H7 (cell line): ENCODE measurements at places on chromosomes 16 and 17. TPM values are rescaled to one million over a fixed set of nuclear protein-coding genes. Genes with fewer than 3 reads are reported as not detected.

- no peak for DNase-seq
Observed at GRCh38 chr16:12515746-12516145, 287.9 kb downstream of the CPPED1 start.

GRCh38 chr17:21772321-21772720 lies 80.0 kb downstream of the KCNJ18 start:
- DNase-seq = peak; percentile 2

DNA sequence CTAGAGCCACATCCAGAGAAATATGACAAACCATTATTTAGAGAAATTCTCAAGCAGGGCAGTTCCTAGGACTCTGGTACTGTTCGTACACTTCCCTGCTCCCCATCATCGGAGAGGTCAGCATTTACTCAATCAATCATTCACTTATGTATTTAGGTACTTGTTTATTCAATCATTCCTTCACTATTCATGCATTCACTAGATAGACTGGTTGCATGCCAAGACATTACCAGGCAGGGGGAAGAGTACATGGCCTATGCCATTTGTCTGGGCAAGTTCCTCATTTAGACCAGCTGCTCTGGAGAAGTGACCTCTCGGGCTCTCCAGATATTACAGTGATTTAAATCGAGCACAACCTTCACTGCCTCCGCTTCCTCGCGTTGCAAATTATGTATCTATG lies 603.4 kb downstream of the KCNJ2 start:
- no peak for DNase-seq

DNA sequence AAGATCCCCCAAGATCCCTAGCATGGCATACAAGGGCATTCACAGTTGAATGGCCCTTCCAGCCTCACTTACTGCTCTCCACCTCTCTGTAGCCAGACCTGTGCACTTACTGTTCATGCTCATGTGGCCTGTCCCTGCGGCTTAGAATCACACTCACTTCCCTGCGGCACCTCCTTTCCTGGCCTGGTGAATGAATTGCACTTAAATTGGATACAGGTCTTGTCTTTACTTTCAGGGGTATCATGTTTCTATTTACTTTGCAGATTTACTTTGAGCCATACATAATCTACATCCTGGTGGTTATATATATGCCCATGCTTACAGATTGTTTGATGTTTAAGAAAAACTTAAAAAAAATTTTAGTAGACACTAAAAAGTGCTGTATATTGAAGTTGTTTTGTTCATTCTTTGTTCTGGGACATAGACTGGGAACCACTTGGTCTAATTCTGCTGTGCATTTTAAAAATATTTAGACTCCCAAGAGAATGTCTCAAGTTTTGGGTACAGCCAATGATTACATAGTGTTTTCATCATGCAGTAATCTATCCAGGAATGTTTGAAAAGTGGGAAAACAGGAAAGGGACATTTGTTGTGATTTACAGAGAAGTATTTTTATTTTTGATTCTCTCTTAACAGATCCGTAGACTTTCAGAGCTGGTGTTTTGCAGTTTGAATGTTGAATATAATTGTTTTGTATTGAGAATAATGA lies 63.9 kb downstream of the NUP88 start:
- DNase-seq = no peak

DNA sequence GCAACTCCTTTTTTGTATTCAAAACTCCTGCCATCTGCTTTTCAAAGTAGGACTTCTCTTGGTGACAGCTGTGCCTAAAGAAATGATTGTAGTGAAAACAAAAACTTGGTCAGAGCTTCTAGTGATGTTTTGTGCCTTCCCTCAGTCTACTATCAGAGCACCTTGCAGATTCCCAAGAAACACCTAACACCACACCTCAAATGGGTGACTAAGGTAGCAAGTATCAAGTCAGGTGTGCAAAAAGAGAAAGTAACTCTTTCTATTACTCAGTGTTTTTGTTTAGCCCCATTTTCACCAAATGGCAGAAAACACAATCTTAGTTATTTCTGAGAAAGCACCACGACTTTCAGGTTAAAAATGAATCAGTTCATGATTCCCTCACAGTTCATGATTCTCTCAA lies 2.0 kb upstream of the PMFBP1 start:
- DNase-seq = no peak

Gene ZFHX3
- total RNA-seq = 1.2 and 1.3 TPM in 2 replicates

Gene DLX3
- not detected in 2 replicates for total RNA-seq

Gene SERPINF2
- 0.52 and 0.74 TPM in 2 replicates for total RNA-seq
